Stimulated activated CD4-positive, alpha-beta T cell treated with anti-CD3 and anti-CD28 coated beads, Interleukin-15, amount 100 ng/mL, for 24 hours (primary cell): ENCODE measurements at places on chromosomes 4 and X.
A peak's percentile ranks its signal among the peaks of the same experiment; 100 is the strongest.

GRCh38 chrX:43973249-43974099 is at the start of gene NDP:
NDP (minus strand) TSS chrX:43973390; CDS start chrX:43958645, 14,745 bp downstream.
- no peak for DNase-seq

- DNase-seq, result no peak
Measured at GRCh38 chrX:78796916-78797315, 49.4 kb downstream of the LPAR4 start.

- no peak for DNase-seq
Measured at GRCh38 chr4:77010841-77011354, 61.3 kb downstream of the SEPTIN11 start.

- DNase-seq, result no peak
Measured at GRCh38 chr4:58940167-58940566, 1830.0 kb upstream of the IGFBP7 start.

- DNase-seq, result no peak
Measured at GRCh38 chr4:85656759-85657505, 182.0 kb downstream of the ARHGAP24 start.

- no peak for DNase-seq
Measured at GRCh38 chr4:60945641-60946040, 254.5 kb upstream of the ADGRL3 start.

DNA sequence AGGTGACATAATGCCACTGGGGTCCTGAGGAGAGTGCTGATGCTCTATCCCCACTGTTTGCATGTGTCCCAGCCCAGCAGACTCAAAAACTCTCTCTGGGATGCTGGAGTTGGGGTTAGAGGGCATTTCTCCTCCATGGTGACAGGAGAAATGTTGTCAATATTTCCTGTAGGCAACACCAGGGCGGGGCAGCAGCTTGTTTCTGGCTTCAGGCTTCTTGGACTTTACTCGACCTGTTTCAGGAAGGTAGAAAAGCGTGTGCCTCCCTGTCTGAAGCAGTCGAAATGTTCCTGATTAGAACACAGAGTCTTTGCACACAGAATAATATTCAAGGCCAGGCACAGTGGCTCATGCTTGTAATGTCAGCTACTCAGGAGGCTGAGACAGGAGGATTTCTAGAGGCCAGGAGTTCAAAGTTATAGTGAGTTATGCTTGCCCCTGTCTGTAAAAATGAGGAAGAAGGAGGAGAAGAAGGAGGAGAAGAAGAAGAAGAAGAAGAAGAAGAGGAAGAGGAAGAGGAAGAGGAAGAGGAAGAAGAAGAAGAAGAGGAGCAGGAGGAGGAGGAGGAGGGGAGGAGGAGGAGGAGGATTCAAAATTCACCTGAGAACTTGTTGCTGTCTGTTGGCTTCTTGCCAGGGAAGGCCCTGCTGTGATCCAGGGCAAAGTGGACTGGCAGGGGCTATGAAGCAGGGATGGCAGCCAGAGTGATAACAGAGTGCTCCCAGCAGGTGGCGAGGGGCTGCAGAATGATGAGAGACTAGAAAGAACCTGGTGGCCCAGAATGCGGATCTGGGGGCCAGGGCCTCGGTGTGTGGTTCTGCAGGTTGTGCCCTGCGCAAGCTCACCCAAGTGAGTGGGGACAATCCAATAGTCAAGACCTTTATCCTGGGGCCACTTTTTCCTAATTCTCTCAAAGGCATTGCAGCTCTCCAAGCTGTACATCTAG is 82.9 kb downstream of the RTL5 start:
- no peak for DNase-seq

DNA sequence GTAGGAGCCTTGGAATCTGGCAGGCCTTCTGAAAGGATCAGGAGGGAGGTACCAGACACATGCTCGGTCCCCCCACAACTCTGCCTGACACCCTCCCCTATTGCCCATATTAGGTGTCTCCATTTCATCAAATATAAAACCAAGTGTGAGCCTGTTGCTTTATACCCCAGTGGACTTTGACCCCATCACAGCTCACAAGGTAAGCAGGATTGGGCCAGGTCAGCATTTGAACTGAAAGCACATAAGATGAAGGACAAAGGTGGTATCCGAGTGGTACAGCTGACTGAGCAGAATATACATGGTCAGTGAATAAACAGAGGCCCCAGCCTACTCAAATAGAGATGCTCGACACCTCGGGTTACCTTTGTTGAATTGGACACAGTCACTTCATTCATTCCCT is 20.0 kb downstream of the SLC25A43 start:
- DNase-seq, result no peak

DNA sequence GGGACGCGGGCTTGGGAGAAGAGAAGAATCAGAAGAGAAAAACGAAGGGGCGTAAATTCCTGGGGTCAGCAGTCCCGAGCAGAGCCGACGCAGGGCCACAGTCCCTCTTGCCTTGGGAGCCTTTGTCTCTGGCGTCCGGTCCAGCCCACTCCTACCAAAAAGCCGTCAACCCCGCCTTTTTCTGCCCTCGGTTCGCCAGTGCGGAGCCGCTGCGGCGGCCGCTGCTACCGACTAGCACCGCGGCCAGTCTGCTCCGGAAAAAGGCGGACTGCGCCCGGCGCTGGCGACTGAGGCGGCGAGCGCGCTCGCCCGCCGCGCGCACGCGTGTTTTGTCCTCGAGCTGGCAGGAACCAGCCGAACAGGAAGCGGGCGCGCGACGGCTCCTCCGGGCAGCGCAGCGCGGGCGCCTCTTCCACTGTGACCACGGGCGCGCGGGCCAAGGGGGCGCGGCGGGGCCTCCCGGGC is 502 bp downstream of the HNRNPDL start:
- no peak for DNase-seq

DNA sequence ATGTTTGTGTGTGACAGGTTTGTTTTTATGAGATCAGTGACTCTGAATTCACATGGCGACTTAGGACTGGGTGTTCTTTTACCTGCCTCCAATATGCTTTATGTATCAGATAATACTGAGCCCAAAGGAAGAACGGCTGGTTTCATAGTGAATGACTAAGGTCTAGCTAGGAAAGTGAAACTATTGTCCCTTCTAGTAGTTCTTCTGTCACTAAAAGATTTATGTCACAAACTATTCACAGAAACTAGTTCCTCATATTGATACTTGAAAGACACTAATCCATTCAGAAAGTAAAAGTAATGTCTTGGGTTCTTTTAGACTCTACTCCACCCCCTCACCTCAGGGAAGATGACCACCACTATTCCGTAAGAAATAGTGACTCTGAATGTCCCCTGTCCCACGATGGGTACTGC is 81.7 kb downstream of the EGF start:
- DNase-seq, result no peak

DNA sequence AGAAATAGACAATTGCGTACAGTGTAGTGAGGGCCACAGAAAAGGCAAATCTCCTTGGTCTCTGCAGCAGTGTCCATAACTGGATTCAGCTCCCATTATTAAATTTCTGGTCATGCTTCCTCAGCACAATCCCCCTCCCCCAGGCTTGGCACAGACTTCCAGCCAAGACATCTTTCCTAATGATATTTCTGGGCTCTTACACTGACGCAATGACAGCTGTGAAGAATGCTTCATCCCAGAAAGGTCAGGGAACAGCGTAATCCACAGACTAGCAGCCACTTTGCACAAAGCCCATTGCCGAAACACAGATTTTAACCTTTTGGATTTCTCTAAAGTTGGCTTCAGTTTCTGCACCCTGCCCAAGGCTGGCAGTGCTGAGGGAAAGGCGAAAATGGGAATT is 597.6 kb upstream of the CPEB2 start:
- DNase-seq, result no peak

- DNase-seq, result no peak
Measured at GRCh38 chr4:2866891-2867290, 23.2 kb downstream of the ADD1 start.

- DNase-seq, result no peak
Measured at GRCh38 chr4:128177498-128177897, 110.1 kb downstream of the PGRMC2 start.

GRCh38 chrX:129759576-129760061 is 20.1 kb upstream of the SASH3 start:
- DNase-seq, result peak; percentile 68

- DNase-seq, result no peak
Measured at GRCh38 chrX:129618997-129619396, 35.8 kb downstream of the APLN start.

- DNase-seq, result no peak
Measured at GRCh38 chr4:89067417-89067816, 10.4 kb upstream of the FAM13A start.

GRCh38 chrX:65586491-65586890 is 51.9 kb upstream of the LAS1L start:
- no peak for DNase-seq

GRCh38 chr4:189600718-189601435 is 339.8 kb upstream of the FRG1 start:
- DNase-seq, result no peak

DNA sequence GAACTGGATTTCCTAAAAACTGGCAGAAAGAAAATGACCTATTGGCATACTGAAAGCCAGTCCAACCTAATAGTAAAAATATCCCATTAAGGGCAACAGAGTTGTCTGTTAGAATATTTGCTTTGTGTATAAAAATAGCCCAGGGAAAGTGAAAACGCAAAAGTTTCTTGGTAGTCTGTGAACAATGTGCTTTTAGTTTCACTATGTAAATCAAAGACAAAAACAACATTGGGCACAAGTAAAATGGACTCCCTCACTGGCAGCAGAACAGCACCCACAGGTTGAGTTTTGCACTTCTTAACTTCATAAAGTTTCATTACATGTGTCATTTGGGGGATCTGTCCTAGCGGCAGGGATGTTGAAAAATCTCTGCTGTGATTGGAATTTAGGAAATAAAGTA is 4.3 kb upstream of the FGG start:
- DNase-seq, result no peak

DNA sequence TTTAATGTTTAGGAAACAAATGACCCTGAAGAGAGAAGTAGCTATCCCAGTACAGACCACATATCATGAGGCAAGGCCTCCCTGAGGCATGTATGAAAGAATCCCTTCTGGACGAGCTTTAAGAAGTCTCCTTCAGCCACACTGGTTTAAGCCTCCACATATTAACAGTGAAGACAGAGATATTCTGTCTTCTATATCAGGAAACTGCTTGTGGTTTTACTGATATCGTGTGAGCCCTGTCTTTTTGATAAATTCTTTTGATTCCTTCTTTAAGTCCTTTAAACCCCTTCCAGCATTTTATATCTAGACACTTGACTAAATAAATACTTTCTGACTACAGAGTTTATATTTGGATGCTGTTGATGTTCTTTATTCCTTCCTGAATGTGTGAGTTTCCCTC is 45.9 kb upstream of the GPC4 start:
- no peak for DNase-seq

GRCh38 chr4:179631321-179631720 is 2189.1 kb upstream of the AGA start:
- DNase-seq, result no peak

- DNase-seq, result no peak
Measured at GRCh38 chrX:1108501-1109445, 103.7 kb downstream of the CRLF2 start.

DNA sequence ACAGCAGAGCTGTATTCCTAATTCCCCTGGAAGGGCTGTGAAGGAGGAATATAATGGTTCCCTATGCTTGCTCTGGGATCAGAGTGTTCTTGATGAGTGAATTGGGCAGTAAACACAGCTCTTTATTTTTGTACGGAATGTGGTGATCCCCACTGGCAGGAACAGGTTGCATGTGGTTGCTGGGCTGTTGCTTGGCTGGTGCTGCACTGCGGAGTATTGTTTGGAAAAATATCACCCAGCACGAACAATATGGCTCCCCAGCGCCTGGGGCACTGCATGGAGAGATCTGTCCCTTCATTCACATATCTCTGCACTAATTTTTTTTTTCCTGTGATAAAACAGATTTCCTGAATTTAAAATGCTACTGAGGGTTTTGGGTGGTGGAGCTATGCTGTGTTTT is 119.7 kb downstream of the MGST2 start:
- no peak for DNase-seq

- DNase-seq, result no peak
Measured at GRCh38 chrX:24125028-24125612, 24.4 kb upstream of the ZFX start.

GRCh38 chrX:101925733-101926132 is 6.1 kb downstream of the ZMAT1 start:
- DNase-seq, result no peak

DNA sequence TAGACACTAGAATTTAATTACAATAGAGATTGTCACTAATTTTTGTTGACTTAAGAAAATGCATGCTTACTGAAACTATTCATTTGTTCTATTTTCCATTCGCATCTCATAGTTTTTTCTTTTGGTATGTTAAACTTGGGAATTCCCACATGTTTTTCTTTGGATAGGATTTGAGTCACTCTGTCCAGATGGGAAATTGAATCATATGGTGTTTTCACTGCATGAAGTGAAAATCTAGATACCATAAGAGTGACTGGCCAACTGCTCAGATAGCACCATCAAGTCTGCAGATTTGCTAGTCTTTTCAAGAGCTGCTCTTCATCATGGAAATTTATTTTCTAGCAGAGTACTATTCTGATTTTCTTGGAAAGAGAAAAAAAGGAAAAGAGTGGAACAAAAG is 172.6 kb downstream of the FAM47B start:
- DNase-seq, result no peak

DNA sequence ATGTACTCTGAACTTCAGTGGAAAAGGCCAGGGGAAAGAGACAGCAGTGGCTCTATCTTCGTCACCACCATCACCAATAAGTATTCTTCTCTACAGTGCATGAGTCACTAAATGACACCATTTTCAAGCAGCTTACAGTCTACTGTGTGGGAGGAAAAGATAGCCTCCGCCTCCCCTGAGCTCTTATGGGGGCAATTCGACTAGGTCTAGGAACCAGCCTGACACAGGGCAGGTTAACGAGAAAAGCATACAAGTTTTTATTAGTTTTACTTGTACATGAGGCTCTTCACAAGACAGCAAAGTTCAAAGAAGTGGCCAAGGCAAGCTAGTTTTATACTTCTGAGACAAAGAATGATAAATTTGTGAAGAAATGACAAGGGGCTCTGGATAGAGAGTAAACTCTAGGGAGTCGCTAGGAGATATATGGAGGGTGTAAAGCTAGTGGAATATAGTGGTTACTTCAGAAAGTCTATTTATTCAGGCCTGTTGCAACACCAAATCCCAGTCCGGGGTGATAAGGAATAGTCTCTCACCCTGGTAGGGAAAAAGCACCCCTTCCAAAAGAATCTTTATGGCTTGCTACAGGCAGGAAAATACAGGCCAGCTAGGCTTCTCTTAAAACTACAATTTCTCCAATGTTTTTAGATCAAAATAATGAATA is 49.7 kb downstream of the SCD5 start:
- no peak for DNase-seq

- no peak for DNase-seq
Measured at GRCh38 chrX:66036231-66036630, 3.6 kb downstream of the VSIG4 start.

DNA sequence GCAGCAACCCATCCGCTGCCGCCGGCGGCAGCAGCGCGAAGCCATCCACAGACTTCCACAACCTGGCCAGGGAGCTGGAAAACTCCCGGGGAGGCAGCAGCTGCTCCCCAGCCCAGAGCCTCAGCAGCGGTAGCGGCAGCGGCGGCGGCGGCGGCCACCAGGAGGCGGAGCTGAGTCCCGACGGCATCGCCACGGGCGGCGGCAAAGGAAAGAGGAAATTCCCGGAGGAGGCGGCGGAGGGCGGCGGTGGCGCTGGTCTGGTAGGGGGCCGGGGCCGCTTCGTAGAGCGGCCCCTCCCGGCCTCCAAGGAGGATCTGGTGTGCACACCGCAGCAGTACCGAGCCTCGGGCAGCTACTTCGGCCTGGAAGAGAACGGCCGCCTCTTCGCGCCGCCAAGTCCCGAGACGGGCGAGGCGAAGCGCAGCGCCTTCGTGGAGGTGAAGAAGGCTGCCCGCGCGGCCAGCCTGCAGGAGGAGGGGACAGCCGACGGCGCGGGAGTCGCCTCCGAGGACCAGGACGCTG is 4.9 kb downstream of the PRDM8 start:
- peak; percentile 85 for DNase-seq

GRCh38 chr4:112153211-112153791 is 8.0 kb downstream of the FAM241A start:
- DNase-seq, result peak; percentile 58
